LoVo (cell line): ENCODE measurements at places on chromosomes 3 and 15.
A peak's percentile ranks its signal among the peaks of the same experiment; 100 is the strongest.

DNA sequence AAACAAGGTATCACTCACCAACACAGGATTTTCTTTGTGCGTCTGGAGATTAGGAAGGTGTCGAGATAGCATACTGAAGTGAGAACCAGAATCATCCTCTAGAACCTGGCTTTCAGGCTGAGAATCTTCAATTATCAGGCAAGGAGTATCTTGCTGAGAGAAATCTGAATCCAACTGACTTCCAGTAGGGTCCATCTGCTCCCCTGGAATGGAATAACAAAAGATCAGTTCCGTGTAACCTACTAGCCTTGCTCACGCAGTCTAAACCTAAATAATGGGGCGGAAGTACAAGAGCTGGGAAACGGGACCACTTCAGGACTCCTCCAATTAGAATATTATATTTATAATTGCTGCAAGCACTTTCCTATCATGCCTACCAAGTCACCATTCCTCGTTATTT, 690 bp downstream of the TP53BP1 start:
- DNase-seq: no peak

GRCh38 chr15:73683777-73684580, at the start of gene CD276:
Gene CD276 (plus strand): TSS chr15:73684383. CDS start chr15:73699640, 15,257 bp downstream.
- DNase-seq: peak; percentile 59

GRCh38 chr3:52521488-52521824, 12.2 kb downstream of the NT5DC2 start:
- no peak for DNase-seq

DNA sequence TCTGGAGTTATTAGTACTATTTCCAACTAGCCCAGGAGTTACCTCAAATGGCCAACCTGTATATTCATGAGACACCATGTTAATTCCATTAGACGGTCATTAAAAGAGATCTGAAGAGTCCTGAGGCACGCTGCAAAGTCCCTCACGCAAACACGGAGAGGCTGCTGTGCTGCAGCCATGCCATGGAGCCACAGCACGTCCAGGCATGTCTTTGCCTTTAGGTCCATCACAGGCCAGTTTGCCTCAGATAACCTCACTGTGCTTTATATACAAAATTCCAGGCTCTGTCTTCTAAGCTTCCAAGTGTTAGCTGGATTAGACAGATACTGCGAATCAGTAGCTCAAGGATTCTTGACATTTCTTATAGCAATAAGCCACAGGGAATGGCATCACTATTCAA, 9.8 kb upstream of the PLAAT1 start:
- no peak for DNase-seq

- DNase-seq: no peak
These were observed 153.2 kb downstream of the EEFSEC start for GRCh38 chr3:128306481-128306880.

- peak; percentile 16 for DNase-seq
These were observed 80.7 kb downstream of the SQOR start for GRCh38 chr15:45715528-45715927.

DNA sequence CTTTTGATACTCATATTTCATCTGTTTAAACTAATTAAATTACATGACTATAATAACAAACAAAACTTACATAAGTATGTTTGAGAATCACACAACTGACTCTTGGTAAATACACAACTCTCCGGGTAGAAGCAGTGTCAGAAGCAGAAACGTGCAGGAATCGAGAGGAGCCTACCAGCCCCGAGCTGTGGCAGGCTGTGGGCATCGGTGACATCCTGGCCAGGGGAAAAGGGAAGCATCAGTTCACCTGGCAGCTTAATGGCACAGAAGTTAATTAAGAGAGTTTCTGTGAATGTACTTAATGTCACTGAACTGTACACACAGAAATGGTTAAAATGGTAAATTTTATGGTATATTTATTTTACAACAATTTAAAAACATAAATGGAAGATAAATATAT, 90.2 kb downstream of the CRTC3 start:
- no peak for DNase-seq

DNA sequence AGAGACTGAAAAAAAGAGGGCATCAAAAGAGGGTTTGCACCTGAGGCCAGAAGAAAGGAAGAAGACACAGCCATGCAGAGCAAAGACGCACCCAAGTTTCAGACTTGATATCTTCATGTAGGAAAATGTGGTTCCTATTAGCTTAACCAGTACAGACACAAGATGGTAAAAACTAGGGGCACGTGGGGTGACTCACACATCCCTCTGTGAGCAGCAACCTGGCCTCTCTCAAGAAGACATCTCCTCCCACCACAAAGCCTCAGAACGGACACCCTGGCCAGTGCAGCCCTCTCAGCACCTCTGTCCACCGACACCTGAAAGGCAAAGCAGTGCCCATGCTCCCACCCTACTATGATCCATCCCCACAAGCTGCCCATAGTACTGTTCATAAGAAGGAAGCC, 33.3 kb downstream of the GLB1 start:
- DNase-seq: no peak

GRCh38 chr3:43019006-43019809, 40.1 kb downstream of the GASK1A start:
- no peak for DNase-seq

GRCh38 chr15:70976851-70977250, 84.2 kb downstream of the LRRC49 start:
- DNase-seq: no peak

- DNase-seq: no peak
These were observed at the start of gene INSYN1 for GRCh38 chr15:73753250-73754130. Gene INSYN1 (minus strand): TSS chr15:73753351. CDS start chr15:73751130, 2,221 bp downstream.

GRCh38 chr3:168828536-168828935, 732.8 kb upstream of the GOLIM4 start:
- DNase-seq: no peak

DNA sequence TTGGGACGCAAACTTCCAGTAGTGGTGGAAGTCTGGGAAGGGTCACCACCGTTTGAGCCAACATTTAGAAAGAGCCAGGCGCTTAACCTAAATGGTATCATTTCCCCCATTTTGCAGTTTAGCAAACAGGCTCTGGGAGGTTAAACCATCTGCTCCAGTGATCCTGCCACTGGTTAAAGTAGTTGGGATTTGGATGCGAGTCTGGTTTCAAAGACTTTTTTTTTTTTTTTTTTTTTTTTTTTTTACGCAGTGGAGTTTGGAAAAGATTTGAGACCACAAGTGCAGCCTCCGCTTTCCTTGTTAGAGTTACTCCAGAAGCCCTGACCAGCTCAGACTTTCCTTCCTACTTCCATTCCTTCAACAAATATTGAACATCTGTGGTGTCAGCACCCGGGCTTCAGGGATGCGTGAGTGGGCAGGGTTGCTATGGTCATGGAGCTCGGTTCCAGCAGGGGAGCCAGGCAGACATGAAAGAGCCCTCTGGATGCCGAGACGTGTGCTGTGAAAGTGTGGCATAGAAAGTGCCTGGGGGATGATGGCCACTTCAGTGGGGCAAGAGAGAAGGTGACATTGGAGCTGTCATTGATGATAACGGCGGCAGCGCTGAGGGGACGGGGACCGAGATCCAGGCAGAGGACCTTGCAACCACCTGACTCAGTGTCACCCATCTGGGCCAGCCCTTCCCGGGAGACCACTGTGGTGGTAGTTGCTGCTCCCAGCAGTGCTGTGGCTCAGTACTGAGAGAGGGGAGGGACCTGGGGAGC, 1.1 kb upstream of the RNU6-1 start:
- DNase-seq: no peak

DNA sequence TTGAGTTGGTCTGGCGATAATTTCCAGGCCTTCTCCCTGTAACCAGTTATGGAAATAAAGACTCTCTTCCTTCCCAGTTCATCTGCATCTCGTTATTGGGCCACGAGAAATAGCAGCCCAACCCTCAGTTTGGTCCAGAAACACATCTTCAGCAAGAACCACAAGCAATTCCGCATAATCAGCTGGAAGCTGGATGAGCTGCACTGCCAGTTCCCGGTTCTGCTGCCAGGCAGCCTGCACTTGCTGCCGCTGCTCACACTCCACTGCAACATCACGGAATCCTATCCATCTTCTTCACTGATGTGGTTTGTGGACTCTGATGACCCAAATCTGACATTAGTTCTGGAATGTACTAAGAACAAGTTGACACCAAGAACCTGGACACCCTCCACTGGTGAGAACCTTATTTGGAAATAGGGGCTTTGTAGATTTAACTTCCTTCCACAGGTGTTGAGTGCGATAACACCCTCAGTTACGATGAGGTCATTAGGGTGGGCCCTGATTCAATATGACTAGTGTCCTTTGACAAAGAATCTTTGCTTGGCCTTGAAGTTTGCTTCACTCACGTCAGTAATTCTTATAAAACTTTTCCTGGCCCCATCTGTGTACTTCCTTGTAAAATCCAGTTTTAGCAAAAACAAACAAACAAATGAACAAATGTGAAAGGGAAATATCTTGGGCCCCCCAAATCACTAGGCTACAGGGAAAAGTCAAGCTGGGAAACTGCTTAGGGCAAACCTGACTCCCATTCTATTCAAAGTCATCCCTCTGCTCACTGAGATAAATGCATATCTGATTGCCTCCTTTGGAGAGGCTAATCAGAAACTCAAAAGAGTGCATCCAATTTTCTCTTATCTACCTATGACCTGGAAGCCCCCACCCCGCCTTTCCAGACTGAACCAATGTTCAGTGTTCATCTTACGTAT, 221.9 kb upstream of the PROK2 start:
- DNase-seq: no peak
